Stimulated activated naive CD4-positive, alpha-beta T cell treated with Interleukin-2 at 50 U/mL for 16 hours (primary cell): ENCODE measurements at places on chromosomes 6 and 20.
A peak's percentile ranks its signal among the peaks of the same experiment; 100 is the strongest.

DNA sequence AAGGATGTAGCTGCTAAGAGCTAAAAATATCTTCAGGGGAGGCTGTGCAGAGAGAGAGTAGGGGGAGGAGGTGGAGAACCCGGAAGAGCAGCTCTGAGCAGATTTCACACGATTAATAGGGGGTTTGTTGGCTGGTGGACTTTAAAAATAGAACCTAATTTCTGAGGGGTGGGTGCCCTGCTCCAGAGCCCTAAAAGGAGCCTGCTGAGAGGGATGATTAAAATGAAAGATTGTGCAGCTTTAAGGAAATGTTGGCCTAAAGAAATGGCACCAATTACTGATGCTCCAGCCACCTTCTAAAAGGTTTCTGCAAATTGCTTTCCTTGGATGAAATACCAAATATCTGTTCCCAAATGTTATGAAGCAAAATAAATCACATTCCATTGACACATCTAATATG lies 202.8 kb upstream of the BTBD3 start:
- no peak for DNase-seq

DNA sequence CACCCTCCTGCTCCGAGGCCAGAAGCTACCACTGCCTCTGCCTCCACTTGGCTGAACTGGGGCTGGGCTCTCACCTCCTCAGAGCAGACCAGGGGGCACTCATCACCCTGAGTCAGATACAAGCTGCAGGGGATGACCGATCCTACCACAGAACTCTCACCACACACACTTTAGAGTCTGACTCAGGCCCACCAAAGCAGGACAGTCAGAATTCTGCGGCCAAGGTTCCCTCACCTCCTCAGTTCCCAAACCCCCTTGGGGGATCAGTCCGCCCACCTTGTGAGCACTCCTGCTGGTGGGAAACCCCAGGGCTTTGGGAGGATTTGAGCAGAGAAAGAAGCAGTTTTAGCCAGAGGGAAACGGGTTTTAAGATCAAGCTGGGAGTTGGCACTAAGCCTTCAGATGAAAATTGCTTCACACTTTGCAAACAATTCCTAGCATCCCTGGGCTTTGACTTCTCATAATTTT lies 587.8 kb upstream of the JAG1 start:
- no peak for DNase-seq

DNA sequence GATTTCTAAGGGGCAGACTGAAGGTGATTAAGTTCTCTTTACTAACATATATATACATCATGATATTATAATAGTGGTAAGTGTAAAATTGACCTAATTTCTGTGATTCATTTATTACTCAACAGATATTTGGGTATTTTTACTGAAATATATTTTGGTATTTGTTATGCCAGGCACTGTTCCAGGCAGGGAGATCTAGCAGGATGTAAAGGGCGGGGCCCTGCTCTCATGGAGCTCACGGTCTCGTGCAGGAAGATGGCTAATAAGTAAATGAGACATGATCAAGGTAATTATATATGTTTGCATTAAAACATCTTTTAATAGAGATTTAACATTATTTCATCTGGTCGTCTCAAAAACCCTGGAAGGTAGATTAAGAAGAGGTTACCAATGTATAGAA lies 27.7 kb downstream of the FAM50B start:
- DNase-seq, result no peak

DNA sequence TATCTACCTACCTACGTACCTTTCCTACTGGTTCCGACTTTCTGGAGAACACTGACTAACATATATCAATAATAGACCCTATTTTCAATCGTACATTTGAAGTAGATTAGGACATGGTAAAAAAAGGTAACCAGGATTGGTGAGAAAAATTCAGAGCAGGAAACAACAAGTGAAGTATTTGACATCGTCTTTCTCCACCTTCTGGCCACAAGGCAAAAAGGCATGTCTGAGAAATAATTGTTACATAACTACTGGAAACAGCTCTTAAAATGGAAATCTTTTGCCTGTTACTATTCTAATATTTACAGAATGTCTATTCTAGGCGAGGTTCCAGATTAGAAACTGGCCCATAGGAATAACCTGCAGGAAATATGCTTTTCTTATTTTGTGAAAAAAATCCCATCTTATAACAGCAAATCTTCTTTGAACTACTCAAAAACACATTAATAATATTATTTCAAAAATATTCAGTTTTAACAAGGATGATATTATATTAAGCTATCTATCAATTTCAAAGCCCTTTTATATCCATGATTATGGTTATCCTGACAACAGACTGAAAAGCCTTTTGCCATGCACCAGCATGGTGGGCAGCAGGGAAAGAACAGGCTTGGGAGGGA lies 80.8 kb downstream of the RCAN2 start:
- DNase-seq, result no peak

DNA sequence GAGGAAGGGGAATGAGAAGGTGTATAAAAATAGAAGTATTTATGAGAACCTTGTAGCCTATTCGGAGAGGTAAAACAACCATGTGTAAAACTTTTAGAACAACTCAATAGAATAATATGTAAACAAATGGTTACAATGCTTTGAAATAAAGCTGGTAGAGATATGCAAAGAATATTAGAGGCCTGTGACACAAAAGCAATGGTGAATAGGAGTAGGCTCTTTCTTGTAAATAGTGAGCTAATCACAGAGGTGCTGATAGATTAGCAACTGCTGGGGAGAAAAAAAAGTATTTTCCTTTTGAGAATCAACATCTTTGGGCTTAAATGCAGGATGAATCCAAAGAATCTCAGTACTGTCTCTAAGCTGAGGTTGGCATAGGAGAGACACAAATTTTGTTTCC lies 7.0 kb downstream of the TMEM200A start:
- no peak for DNase-seq

- DNase-seq, result no peak
These were observed 69.7 kb downstream of the CBLN4 start for GRCh38 chr20:55935448-55936208.

DNA sequence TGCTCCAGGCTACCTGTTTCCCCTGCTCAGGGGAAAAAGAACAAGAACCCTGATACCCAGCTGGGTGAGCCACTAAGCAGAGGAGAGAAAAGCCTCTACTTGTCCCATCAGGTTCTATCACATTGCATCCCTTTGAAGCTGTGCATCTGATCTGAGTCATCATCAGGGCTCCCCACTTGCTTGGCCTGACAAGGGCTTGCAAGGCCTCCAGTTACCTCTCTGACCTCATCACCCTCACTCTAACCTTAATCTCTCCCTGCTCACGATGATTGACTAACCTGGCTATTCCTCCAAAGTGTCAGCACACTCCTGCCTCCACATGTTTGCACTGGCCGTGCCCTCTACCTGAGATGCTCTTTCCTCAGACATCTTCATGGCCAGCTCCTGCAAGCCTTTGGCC lies 309.5 kb upstream of the CHD6 start:
- no peak for DNase-seq

GRCh38 chr6:28252009-28252975 lies at the start of gene ZKSCAN4:
ZKSCAN4 (minus strand) TSS chr6:28252269; CDS start chr6:28251980, 289 bp downstream.
- peak; percentile 75 for DNase-seq

DNA sequence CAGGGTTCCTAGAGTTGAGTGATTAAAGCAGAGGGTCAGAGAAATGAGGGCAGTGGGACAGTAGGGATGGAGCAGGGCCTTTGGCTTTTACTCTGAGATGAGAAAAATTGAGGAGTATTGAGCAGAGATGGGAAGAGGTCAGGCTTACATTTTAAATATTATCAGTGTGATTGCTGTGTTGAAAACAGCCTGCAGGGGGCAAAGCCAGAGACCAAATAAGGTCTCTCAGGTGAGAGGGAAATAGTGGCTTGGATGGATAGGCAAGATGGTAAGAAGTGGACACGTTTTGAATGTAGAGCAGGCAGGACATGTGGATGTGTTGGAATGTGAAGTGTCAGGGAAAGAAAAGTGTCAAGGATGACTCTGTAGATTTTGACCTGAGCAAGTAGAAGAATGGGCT lies 105.0 kb upstream of the MAP3K7 start:
- no peak for DNase-seq

GRCh38 chr20:4509825-4510522 lies 211.7 kb upstream of the PRND start:
- DNase-seq, result no peak

DNA sequence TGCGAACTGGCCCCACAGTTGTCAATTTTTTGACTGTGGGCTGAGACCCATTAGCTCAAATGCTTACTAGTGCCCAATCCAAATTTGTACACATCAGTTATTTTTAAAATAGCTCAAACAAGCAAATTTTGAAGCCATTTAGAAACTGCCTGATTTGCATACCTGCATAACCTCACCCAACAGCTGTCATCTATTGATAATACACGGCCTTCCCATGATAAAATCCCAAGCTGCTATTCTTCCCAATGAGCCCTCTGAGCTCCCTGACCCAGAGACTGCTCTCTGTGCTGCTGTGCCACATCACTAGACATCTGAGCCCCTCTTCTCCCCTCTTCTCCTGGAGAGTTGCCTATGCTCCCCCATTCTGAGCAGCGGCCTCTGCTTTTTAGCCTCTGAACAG lies 140.5 kb upstream of the EEF1E1 start:
- DNase-seq, result no peak

GRCh38 chr6:170443151-170443662 lies 109.9 kb downstream of the PSMB1 start:
- no peak for DNase-seq

- no peak for DNase-seq
These were observed 15.4 kb downstream of the RAMACL start for GRCh38 chr6:166570929-166571713.

- DNase-seq, result no peak
These were observed 14.2 kb downstream of the COL19A1 start for GRCh38 chr6:69880601-69881000.

DNA sequence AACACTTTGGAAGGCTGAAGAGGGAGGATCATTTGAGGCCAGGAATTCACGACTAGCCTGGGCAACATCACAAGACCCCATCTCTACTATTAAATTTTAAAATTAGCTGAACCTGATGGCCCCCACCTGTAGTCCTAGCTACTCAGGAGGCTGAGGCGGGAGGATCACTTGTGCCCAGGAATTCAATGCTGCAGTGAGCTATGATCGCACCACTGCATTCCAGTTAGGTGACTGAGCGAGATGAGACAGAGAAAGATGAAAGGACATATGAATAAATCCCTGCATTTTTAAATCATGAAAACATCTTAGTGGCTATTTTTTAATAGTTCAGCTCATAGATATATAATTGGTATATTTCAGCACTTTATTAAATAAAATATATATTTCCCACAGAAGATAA lies 93.8 kb downstream of the GPR63 start:
- no peak for DNase-seq

DNA sequence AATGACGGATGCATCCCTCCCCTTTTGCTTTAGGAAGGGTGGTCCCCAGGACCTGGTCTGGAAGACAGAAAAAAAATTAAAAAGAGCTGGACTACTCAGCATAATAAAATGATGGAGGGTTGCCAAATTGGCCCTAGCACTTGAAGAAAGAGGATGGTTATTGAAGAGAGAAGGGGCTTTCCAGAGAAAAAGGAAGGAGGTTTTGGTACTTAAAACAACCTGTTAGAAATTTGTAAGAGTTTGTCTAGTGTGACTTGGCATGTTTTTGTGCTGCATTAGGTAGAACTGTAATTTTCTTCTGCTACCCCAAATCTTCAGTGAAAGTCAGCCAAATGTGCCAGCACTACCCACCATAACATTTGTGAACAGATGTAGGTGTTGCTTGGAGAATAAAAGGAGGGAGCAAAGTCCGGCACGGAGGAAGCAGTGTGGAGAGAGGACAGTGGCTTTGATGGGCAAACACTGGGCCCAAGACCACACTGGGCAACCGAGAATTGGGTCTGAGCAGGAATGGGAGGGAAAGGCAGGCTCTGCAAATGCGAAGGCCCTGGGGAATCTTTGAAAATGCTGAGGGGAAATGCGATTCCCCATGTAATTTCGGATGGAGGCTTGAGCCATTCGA lies 160.9 kb downstream of the QRSL1 start:
- DNase-seq, result no peak

- no peak for DNase-seq
These were observed 70.9 kb downstream of the MAN1A1 start for GRCh38 chr6:119278625-119279024.

GRCh38 chr6:108916026-108916686 lies 67.9 kb downstream of the ARMC2 start:
- DNase-seq, result no peak

DNA sequence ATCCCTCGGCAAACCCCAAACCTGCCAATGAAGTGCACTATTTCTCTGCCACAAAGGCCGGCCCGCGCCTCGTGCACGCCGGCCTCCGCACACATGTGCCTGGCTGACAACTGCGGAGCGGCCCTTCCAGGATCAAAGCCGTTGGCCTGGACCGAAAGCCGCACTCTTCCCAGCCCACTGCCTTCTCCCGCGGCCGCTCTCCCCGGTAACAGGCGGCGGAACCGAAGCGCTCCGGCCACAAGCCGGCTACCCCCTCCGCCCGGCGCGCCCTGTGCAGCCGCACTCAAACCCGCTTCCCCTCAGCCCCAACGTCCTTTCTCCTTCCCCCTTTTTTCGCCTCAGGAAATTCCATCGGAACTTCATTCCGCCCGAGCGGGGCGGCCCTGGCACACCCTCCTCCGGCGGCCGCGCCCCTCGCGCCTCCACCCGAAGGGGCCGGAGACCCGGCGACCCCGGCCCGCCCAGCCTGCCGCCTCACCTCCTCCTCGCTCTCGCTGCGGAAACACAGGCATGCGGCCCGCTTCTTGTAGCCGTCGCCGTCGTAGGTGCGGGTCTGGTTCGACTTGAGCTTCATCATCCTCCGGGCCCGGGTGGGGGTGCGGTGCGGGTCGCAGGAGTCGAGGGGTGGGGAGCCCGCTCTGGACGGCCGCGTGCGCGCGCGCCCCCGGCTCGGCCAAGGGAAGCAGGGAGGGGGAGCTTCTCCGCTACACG lies 528 bp downstream of the NUDT3 start:
- peak; percentile 62 for DNase-seq

DNA sequence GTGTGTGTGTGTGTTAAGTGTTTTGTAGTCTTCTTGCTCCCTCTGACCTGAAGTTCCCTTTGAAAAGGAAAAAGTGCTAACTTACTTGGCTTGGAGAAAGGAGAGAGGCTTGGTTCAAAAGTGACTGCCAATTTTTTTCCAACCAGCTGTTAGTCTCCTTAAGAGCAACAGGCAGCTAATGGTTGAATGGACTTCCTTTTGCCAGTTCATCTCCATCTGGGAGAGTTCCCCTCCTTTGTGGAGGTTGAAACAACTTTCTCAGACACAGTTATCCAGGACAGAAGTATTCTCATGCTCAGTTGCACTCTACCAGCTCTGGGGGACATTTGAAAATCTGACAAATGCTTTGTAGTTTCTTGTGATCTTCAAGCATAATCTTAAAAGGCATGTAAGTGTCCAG lies 4.5 kb downstream of the RIPOR2 start:
- DNase-seq, result no peak

- DNase-seq, result no peak
These were observed 345.9 kb downstream of the TAF4 start for GRCh38 chr20:61719691-61720347.

DNA sequence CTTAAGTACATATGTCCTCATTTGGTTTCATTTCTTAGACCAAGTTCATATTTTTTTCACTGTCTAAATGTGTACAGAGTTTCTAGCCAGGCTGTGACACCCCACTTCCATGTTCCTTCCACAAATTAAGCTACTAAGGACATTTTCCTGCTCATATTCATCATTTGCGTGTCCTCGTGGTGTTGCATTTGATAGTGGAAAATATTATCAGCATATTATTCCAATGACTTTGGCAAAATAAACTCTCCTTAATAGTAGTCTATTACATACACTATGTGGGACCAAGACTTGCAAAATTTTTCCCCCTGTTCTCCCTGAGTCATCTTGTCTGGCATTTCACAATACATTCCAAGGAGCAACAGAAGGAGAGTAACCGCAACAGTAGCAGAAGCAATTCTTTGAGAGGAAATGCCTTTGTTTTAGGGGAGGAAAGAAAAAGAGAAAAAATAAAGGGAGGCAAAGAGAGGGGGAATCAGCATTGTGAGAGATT lies 599.2 kb downstream of the COL12A1 start:
- DNase-seq, result no peak

- no peak for DNase-seq
These were observed 50.5 kb upstream of the SSTR4 start for GRCh38 chr20:22984606-22985005.
